ENCODE measurements at places on chromosomes 4 and X.

GRCh38 chr4:8676676-8677075, 84.1 kb downstream of the CPZ start:
- no peak for DNase-seq

GRCh38 chrX:139093201-139093600, 381.7 kb upstream of the FGF13 start:
- DNase-seq, result no peak

GRCh38 chr4:101039367-101039766, 308.0 kb downstream of the PPP3CA start:
- no peak for DNase-seq

GRCh38 chrX:42825201-42825600, 47.2 kb upstream of the PPP1R2C start:
- no peak for DNase-seq

GRCh38 chr4:165204462-165204830, 2.9 kb upstream of the KLHL2 start:
- no peak for DNase-seq

DNA sequence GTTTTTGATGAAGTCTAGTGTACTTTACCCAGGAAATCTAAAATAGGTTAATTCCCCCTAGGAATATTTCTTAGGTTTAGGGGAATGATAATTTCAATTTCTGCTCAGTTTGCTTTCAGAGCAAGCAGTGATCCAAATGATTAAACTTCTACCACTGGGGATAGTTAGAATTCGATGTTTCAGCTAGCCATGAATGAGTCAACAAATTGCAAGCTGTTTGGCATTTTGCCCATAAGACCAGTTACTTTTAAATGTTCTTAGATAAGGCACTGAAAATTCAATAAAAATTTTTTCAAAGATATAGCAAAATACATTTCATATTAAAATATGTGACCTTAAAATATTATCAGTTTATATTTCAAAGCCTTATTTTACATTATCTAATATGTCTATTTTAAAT, 993.6 kb downstream of the ARAP2 start:
- DNase-seq, result no peak

- no peak for DNase-seq
Observed at GRCh38 chrX:115357326-115358120, 68.0 kb downstream of the LUZP4 start.

DNA sequence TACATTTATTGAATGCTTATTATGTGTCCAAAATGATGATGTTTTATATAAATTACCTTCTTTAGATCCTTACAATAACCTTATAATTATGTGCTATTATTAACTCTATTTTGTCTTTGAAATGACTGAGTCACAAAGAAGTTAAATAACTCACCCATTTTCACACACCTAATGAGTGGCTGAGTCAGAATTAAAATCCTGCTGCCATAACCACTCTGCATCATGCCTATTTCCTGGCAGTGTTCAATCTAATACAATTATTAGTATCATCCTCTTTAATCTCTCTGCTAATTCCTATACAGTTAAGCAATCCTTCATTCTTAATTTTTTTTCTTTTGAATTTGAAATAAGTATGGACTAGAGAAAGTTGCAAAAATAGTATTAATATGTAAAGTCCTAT, 342.9 kb downstream of the CFAP299 start:
- DNase-seq, result no peak

GRCh38 chr4:170231377-170231776, 141.6 kb upstream of the AADAT start:
- no peak for DNase-seq

DNA sequence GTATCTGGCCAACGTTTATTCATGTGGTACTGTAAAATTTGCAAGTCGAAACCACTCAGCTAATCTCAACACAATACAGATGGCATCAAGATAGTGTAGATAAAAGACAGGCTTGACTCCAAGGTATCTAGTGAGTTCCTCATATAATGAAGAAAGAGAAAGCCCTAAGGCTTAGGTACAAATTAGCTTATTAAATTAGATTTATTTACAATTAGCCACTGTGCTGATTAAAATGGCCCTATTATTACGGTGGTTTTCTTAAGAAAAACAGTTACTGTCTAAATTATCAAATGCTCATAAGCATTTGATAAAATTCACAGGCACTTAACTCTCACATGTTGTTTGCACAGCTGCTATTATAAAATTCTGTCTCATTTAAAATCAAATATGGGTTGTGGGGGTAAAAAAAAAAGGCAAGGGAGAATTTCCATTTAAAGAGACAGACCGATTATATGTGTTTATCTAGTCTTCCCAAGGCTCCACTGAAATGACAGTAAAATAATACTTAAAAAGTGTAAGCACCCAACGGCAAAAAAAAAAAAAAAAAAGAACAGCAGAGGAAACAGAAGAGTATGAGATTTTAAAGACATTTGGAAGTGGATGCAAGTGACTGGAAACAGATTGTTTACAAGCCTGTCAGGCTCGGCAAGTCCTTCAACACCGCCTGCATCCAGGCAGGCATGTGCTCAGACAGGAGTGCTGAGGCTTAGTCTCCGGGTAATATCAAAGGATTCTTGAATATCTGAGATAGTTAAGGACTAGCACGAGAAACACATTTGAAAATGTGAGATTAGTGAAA, 55.1 kb downstream of the FAM13A start:
- DNase-seq, result no peak

GRCh38 chrX:150870487-150871340, 27.8 kb downstream of the CD99L2 start:
- DNase-seq, result no peak

- no peak for DNase-seq
Observed at GRCh38 chr4:39124885-39125599, 57.3 kb upstream of the WDR19 start.

DNA sequence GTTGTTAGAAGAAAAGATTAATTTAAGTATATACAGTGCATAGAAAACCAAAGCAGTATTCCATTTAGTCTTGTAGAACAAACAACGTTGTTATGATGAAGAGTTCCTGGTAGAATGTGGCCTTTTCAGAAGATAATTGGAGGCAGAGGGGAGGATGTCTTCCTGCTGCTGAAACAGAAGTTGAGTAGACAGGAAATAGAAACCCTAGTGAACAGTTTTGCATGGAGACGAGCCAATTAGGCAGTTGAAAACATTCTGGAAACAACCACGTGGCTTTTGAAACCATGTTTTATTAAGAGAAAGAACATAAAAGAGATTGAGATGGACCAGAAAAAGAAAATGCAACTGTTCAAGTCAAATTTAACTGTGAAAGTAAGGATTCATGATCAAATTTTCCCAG, 325.2 kb downstream of the CAMK2D start:
- no peak for DNase-seq

GRCh38 chr4:55612341-55612740, 20.3 kb upstream of the PDCL2 start:
- DNase-seq, result no peak

GRCh38 chrX:3076416-3076991, 35.2 kb downstream of the ARSF start:
- DNase-seq, result no peak

DNA sequence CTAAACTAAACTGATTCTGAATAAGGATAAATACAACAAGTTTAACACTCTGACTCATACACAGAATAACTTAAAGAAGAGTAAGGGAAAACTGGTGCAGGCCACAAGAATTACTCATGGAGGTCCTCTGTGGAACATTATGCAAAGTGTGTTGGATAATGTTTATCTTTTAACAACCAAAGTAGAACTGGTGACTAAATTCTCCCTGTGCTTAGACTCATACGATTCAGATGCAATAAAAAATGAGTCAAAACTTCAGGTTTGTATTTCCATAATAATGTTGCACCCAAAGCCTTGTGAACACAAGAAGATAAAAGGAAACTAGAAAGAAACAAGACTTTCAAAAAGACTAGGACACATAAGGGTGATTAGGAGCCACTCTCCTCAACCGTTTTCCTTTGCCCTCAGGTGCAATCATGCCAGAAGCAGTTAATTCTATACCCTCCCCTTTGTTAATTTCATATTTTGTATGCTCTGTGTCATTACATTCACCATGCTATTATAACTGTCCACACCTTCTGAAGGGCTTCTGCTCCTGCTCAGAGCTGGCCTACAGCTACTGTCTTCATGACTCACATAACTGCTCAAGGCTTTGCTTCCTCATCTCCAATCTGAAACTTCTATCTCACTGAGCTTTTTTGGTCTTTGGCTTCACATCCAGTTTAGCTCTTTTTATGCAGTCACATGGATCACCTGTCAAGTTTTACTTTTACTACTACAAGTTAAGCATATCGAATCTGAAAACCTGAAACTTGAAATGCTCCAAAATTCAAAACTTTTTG, 60.2 kb downstream of the KCNIP4 start:
- no peak for DNase-seq

GRCh38 chrX:44891642-44892041, 18.7 kb downstream of the KDM6A start:
- DNase-seq, result no peak

DNA sequence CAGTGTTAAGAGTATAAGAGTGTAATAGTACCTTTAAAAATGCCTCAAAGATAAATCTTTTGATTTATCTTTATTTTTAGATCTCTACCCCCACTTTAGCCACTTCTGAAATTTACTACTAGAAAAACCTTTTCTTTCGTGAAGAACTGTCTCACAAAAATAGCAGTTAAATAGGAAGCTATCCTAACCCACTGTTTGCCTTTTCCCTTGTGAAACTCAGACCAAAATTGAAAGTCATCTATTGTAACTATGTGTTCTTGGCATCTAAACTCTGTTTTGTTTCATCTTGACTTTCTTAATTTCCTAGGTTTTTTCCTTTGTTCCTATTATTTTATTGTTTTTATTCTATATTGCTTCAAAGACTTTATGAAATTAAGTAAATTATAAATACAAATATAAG, 7.8 kb upstream of the TMEM144 start:
- DNase-seq, result no peak

DNA sequence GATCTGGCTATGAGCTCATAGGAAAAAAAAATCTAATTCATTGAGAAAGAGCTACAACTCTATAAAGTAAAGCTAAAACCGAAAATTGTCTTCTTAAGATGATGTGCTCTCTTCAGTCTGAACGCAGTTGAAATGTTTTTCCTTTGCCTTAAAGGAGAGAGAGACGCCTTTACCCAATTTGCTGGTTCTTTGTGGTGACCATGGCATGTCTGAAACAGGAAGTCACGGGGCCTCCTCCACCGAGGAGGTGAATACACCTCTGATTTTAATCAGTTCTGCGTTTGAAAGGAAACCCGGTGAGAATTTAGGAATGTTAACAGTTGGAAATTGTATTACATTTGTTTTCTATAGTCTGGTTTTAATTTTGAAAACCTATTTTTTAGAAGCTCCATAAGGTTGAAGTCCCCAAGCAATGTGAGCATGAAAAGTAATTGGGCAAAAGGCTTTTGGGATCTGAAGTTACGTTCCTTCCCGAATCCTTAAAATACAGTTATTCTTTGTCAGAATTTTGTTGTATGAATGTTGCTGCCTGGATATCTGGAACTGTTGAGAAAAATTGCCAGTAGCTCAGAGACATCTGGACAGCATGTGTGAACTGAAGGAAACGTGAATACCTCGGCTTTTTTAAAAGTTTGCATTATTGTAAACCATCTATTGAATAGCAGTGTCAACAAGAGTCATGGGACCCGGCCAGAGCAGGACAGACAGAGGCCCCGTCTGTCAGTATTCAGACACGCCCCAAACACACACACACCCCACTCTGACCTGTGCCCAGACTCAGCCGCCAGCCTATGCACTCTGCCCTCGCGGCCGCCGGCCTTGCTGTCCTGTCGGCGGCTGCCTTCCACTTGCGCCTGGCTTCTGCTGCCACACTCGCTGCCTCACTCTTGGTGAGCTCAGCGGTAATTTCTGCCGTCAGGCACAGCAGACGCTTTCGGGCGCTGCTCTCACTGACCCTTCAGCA, 9.9 kb downstream of the PIGG start:
- DNase-seq, result no peak

DNA sequence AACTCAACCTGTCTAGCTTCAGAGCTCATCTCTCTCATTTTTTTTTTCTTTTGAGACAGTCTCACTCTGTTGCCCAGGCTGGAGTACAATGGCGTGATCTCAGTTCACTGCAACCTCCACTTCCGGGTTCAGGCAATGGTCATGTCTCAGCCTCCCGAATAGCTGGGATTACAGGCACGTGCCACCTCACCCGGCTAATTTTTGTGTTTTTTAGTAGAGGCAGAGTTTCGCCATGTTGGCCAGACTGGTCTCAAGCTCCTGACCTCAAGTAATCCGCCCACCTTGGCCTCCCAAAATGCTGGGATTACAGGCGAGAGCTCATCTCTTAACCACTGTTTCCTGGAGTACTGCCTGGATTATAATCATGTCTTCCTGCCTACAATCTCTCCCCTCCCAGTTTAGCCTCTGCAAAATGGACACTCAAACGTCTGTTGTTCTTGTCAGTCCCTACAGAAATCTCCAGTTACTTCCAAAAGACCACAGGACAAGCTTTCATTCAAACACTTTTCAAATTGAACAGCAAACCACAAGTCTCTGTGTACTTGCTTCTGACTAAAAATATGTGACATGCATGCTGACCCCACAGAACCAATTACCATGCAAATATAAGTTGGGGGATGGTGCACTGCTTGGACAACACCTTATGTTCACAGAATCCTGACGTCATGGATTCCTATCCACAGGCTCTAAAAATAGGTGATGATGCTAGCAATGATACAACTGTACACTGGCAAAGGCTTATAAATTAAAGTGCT, 137.2 kb downstream of the SH3KBP1 start:
- no peak for DNase-seq

DNA sequence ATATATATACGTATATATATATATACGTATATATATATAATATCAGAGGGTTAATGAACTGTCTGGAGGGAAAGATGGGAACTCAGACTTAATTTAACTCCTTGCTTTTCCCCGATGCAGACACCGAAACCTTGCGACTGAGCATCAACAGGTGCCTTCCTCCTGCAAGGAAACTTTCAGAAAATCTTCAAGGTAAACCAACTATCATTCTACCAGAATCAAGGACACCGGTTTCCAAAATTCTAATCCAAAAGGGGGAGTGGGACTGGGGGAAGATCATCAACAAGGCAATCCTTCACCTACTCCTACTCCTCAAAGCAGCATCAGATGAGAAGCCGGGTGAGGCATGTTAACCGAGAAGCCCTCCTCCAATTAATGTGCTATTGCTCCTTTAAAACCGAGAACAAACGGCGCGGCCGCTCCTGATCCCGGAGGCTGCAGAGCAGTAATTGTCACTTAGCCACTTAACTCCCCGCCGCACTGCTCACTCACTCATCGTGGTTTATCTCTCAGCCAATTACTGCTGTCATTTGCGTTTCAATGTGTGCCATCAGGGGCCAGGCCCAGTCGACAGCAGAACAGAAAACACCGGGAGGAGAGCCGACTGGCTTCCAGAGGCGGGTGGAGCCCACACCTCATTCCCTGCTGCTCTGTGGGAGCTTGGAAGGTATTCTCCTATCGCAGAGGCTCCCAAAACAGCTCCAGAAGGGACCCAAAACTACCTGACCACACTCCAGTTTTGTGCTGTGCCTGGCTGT, 61.7 kb downstream of the MAML3 start:
- DNase-seq, result no peak

- no peak for DNase-seq
Observed at GRCh38 chr4:8599091-8599460, 6.5 kb downstream of the CPZ start.

- DNase-seq, result no peak
Observed at GRCh38 chr4:81981218-81981617, 392.6 kb downstream of the HNRNPD start.

Data from activated T-cell treated with anti-CD3 and anti-CD28 coated beads for 24 hours (primary cell).